Thyroid gland (tissue), 4 donors: ENCODE measurements at places on chromosomes 2 and 18.

DNA sequence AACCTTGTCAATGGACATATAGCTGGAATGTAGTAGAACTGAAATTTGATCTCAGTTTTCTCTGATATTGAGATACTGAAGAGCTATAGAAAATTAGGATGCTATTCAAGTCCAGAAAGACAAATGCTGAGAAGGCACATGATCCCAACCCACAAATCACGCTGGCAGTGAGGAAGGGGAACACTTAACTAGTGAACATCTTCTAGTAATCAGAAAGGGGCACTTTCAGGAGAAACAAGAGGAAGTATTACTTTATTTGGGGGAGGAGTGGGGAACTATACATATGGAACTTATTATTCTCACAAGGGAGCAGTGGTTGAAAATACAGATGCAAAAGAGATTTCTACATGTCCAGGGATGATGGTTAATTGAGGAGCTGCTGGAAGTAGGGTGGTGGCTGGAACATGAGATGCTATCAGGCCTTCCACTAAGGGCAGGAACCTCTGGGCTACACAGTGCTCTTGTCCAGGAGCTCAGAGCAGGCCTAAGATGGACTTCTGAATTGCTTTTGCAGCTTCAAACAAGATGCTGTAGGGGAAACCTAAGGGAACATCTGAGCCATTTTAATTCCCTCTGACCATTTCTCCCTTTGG lies 79.3 kb downstream of the TGFA start:
- no peaks in the 10 kb centered on the region for H3K27me3 ChIP-seq
- no peaks in the 10 kb centered on the region for H3K36me3 ChIP-seq
- no peak overlapping the region for H3K27ac ChIP-seq
- H3K4me3 ChIP-seq, result no peak overlapping the region
- peaks cover 9% of the 10 kb centered on the region for H3K4me1 ChIP-seq

GRCh38 chr18:6666012-6666685 lies 63.4 kb upstream of the ARHGAP28 start:
- no peak overlapping the region for H3K4me3 ChIP-seq
- no peaks in the 10 kb centered on the region for H3K4me1 ChIP-seq
- DNase-seq, result no peak
- no peaks in the 10 kb centered on the region for H3K27me3 ChIP-seq
- H3K27ac ChIP-seq, result no peak overlapping the region

GRCh38 chr18:66523219-66523991 lies 80.5 kb downstream of the CDH19 start:
- no peaks in the 10 kb centered on the region for H3K36me3 ChIP-seq
- no peak for DNase-seq
- H3K4me1 ChIP-seq, result no peaks in the 10 kb centered on the region
- H3K27me3 ChIP-seq, result no peaks in the 10 kb centered on the region

- H3K36me3 ChIP-seq, result no peaks in the 10 kb centered on the region
- no peaks in the 10 kb centered on the region for H3K4me1 ChIP-seq
- H3K27me3 ChIP-seq, result no peaks in the 10 kb centered on the region
- DNase-seq, result no peak
Measured at GRCh38 chr2:72457801-72458516, 310.3 kb upstream of the CYP26B1 start.

GRCh38 chr2:129329574-129329973 lies 649.9 kb upstream of the RAB6C start:
- no peaks in the 10 kb centered on the region for H3K36me3 ChIP-seq
- no peaks in the 10 kb centered on the region for H3K27me3 ChIP-seq
- no peak for DNase-seq
- no peak overlapping the region for H3K27ac ChIP-seq
- H3K4me1 ChIP-seq, result no peaks in the 10 kb centered on the region

GRCh38 chr2:154370873-154371272 lies 327.6 kb upstream of the KCNJ3 start:
- H3K27ac ChIP-seq, result no peak overlapping the region
- no peak overlapping the region for H3K4me3 ChIP-seq
- H3K27me3 ChIP-seq, result no peaks in the 10 kb centered on the region
- DNase-seq, result no peak
- no peaks in the 10 kb centered on the region for H3K4me1 ChIP-seq
- no peaks in the 10 kb centered on the region for H3K36me3 ChIP-seq
